Type B pancreatic cell (in vitro differentiated cells): ENCODE measurements at places on chromosomes 5 and 9. TPM values are rescaled to one million over a fixed set of nuclear protein-coding genes. Genes with fewer than 3 reads are reported as not detected.

GRCh38 chr5:133520062-133520461 lies 92.3 kb downstream of the FSTL4 start:
- DNase-seq: no peak

SEPTIN8 gene
- 62.7 and 68.1 TPM in 2 replicates for total RNA-seq

DNA sequence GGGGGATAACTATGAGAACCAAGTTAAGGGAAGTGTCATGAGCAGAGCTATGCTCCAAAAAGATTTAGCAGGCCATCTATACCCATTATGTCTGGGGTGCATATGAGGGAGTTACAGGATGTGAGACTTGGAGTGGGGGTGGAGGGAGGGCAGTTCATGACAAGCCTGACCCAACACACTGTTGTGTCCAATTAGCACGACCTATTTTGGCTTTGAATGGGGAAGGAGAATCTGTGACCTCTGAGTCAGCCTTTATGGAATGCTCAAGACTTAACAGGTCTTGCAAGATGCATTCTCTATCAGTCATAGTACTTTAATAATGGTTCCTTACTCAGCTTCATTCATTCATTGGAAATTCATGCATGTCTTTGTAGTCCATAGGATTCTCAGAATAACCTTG lies 71.7 kb downstream of the GRIA1 start:
- DNase-seq: no peak

TLX3 gene
- 2.1 and 7.8 TPM in 2 replicates for total RNA-seq

DNA sequence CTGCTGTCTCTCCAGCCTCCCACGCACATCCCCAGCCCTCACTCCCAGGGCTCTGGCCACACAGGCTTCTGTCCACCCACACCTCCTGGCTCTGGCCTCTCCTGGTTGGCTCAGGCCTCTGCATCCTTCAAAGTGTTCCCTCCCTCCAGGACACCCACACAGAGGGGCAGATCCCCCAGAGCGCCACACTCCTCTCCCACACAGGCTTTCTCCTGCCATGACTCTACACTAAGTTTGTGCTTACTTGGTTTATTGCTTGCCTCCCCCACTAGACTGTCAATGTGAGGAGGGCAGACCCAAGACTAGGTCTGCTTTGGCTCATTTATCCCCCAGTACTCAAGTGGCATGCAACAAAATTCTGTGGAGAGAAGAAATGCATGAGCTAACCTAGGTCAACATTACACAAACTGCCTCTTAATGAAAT lies 67.0 kb upstream of the SPOCK1 start:
- DNase-seq: no peak

TMEFF1 gene
- 9.5 and 30.5 TPM in 2 replicates for total RNA-seq

- no peak for DNase-seq
Observed at GRCh38 chr5:67245259-67245846, 48.8 kb upstream of the CD180 start.

GRCh38 chr5:144135113-144135762 lies 35.2 kb downstream of the YIPF5 start:
- DNase-seq: no peak

- DNase-seq: no peak
Observed at GRCh38 chr5:4831325-4831724, 308.8 kb upstream of the ADAMTS16 start.
